ENCODE measurements at places on chromosomes 7 and 10.

GRCh38 chr7:22662556-22663356 lies 64.2 kb upstream of the IL6 start:
- DNase-seq, result no peak

DNA sequence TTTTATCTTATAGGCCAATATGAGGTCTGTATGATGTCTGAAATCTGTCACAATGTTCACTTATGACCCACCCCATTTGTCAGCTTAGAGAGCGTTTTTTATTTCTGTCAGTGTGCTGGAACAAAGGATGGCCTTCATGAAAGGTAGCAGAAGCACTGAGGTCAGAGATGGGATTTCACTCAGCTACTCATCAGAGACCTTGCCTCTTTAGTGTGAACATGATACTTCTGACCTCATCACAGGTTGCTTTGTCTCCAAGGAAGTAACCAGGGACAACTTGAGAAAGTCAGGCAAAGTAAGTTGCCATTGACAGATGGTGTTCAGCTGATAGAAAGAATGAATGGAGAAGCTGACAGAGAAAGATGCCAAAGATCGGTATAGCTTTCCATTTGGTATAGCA lies 16.3 kb downstream of the YAE1 start:
- no peak for DNase-seq

GRCh38 chr7:100803398-100804161 lies 23.7 kb downstream of the EPHB4 start:
- peak; percentile 24 for DNase-seq

DNA sequence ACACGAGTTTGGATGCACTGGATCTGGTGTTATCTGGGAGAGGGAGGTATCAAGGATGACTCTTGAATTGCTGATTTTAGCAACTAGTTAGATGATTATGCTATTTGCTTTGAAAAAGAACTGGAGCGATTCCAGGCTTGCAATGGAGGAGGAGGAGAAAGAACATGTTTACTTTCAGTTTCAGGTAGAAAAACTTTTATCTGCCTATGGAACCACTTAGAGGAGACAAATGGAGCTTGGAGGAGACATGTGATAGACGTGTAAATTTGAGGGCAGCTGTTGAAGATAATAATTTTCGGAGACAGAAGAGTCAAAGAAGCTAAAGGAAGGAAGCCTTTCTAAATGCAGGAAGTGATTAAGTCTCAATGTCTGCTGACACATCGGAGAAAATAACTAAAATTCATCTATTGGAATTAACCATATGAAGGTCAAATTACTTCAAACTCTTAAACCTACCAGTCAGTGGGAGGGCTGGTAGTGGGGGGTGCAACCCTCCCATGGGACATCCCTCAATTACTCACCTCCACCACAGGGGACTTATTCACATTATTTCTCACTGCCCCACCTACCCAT lies 56.4 kb upstream of the GNAI1 start:
- no peak for DNase-seq

DNA sequence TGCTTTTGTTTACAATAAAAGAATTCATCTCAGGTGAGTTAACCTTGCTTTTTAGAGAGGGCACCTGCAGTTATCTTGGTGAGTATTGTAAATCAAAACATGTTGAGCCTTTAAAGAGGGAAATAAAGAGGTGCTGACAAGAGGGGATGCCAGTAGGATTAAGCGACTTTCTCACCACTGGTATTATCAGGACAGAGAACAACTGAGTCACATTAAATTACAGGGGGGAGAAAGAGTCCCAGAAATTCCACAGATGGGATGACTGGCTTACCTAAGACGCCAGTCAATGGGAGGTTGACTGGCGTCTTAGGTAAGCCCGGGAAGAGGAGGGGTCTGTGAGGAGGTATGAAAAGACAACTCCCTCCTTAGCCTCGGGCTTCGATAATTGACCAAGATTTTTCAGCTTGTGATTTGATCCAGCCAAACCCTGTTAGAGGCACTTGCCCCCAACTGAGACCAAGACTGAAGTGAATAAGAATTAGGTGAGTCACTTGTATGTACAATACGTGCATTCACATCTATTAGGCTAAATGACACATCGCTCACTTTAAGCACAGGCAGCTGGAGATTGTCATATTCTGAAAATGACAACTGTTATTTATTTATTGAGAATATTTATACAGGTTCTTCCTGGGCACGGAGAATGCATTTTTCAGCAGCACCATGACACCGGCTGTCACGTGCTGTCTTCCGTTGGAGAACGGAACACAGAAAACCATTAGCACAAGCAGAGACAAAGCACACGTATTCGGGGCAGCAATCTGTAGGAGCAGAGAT lies 117.6 kb downstream of the SEM1 start:
- DNase-seq, result no peak

GRCh38 chr7:151999424-152000090 lies 25.9 kb upstream of the GALNT11 start:
- no peak for DNase-seq

- DNase-seq, result no peak
Observed at GRCh38 chr10:125118011-125118611, 42.3 kb downstream of the CTBP2 start.

- DNase-seq, result no peak
Observed at GRCh38 chr10:3374914-3375313, 202.3 kb upstream of the PITRM1 start.

- no peak for DNase-seq
Observed at GRCh38 chr7:156005202-156005691, 193.0 kb upstream of the SHH start.

Measured in NCI-H2029 treated with DMSO at 0.1 percent for 48 hours (cell line).